ENCODE measurements at places on chromosomes 2 and 18.

- no peak for DNase-seq
Measured at GRCh38 chr2:231780123-231780908, 766 bp downstream of the PDE6D start.

- DNase-seq = no peak
Measured at GRCh38 chr2:51981783-51982182, 949.9 kb upstream of the NRXN1 start.

- no peak for DNase-seq
Measured at GRCh38 chr2:85547089-85547858, 8.3 kb downstream of the MAT2A start.

- DNase-seq = no peak
Measured at GRCh38 chr18:6069539-6069938, 174.2 kb upstream of the TMEM200C start.
